ENCODE measurements at places on chromosomes 12 and 14. TPM values are rescaled to one million over a fixed set of nuclear protein-coding genes. Genes with fewer than 3 reads are reported as not detected.
A peak's percentile ranks its signal among the peaks of the same experiment; 100 is the strongest.

Gene KIF5A
- 0.21 TPM for total RNA-seq

Gene ST8SIA1
- 20.9 TPM for total RNA-seq

Gene DHRS2
- total RNA-seq: 0.67 TPM

DNA sequence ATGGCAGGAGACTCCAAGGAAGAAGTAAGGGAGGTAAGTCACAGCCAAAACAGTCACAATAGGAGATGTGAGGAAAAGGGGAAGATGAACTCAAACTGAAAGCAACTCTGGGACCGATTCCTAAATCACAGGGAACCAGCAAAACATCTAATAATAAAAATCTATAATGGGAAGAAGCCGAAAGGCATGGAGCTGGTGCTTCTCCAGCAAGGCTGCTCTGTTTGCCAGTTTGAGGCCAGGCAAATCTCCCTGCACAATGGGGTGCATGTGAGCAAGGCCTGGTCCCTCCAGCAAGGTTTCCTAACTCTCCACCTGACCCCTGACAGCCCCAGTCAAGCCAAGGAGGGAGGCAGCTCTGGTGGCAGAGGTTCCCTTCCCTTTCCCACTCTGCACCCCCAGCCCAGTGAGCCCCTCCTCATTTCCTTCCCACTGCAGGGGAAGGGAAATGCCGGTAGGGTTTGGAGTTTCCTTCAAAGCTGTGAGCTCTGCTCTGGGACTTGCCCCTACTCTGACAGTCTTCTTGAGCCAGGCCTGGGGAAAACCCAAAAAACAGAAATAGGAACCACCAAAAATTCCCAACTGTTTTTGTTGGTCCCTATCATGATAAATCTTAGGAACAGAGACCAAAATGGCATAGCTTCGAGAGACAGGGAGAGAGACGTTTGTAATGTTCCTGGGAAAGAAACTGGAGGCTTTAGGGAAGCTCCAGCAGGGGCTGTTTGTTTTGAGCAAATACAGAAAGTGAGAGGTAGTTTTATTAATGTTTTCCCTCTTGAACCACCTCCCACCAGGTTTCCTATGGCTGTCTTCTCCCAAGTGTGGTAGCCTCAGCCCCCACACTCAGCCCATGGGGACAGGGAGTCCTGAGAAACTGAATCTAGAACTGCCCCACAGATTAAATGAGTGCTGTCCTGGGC, 34.6 kb downstream of the FMNL3 start:
- DNase-seq: peak; percentile 56

- DNase-seq: no peak
These were observed 164.6 kb downstream of the SLC15A5 start for GRCh38 chr12:16112612-16113560.

GRCh38 chr12:92034083-92034482, 111.6 kb downstream of the BTG1 start:
- no peak for DNase-seq

- DNase-seq: no peak
These were observed 16.5 kb downstream of the SLC15A4 start for GRCh38 chr12:128807161-128807724.
